ENCODE measurements at places on chromosomes 6 and 20.

GRCh38 chr6:170199716-170200115 lies 91.2 kb downstream of the DLL1 start:
- no peak for DNase-seq

GRCh38 chr6:127538750-127539264 lies 19.7 kb upstream of the MTCL3 start:
- no peak for DNase-seq

GRCh38 chr20:6355754-6356451 lies 233.1 kb upstream of the FERMT1 start:
- DNase-seq, result no peak

GRCh38 chr20:13744352-13744751 lies 40.4 kb downstream of the ESF1 start:
- no peak for DNase-seq

GRCh38 chr6:90537723-90538258 lies 49.1 kb downstream of the MAP3K7 start:
- DNase-seq, result no peak

GRCh38 chr20:63132715-63133471 lies 83.0 kb downstream of the YTHDF1 start:
- no peak for DNase-seq
